ENCODE measurements at places on chromosomes 1 and 21.

DNA sequence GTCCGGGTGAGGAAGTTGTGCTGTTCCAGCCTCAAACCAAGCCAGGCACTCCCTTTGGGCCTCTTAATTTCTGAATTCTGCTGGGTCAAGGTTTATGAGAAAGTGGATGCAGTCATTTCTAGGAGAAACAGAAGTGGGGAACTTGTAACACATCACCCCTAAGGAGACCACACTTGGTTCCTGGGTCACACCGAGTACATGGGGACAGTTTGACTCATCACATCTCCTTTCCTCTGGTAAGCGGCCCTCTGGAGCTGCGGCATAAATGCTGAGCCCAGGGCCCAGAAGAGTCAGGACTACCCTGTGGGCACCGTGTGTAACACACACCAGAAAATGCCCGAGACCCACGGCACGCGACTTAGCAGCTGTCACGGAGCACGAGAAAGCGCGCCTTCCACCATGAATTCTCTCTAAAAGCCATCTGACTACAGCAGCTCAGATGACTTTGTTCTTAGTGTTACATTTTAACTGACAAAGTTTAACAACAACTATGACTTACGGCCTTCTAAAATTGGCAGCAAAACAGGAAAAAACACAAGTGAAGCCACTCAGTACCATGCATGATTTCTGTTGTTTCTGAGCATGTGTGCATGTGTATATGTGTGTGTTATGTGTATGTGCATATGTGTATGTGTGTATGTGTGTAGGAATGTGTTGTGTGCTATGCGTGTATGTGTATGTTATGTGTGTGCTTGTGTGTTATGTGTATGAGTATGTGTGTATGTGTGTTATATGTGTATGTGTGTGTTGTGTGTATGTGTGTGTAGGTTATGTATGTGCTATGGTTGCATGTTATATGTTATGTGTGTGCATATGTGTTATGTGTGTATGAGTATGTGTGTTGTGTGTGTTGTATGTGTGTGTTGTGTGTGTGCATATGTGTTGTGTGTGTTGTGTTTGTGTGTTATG, 50.8 kb downstream of the TOMM20 start:
- no peak for DNase-seq

DNA sequence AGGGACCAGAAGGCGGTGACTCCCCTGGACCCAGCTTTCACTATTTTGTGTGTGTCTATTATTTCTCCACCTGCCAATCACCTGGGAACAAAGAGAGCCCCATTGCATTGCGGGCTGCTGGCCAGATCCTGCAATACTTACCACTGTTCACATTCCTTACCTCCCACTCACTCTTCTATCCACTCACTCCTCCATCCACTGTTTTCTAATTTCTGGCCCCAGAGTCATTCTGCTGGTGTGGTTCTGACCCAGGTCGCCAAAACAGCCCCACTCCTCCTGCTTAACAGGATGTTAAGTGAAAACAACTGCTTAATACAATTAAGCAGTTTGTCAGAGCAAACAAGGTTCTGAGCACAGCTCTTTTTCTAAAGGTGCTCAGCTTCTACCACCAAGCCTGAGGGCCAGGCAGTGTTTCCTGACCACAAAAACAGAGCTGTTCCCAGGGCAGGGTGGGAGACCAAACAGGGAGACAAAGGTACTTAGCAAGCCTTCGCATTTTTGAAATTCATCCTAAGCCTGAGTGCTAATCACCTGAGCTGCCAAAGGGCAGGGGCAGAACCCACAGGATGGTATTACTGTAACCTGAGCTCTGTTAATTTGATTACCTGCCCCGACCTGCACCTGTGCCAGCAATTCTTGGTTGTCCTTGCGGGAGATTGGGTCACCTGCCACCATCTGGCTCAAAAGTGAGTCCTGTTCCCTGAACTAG, 38.5 kb upstream of the EFCAB14 start:
- no peak for DNase-seq

DNA sequence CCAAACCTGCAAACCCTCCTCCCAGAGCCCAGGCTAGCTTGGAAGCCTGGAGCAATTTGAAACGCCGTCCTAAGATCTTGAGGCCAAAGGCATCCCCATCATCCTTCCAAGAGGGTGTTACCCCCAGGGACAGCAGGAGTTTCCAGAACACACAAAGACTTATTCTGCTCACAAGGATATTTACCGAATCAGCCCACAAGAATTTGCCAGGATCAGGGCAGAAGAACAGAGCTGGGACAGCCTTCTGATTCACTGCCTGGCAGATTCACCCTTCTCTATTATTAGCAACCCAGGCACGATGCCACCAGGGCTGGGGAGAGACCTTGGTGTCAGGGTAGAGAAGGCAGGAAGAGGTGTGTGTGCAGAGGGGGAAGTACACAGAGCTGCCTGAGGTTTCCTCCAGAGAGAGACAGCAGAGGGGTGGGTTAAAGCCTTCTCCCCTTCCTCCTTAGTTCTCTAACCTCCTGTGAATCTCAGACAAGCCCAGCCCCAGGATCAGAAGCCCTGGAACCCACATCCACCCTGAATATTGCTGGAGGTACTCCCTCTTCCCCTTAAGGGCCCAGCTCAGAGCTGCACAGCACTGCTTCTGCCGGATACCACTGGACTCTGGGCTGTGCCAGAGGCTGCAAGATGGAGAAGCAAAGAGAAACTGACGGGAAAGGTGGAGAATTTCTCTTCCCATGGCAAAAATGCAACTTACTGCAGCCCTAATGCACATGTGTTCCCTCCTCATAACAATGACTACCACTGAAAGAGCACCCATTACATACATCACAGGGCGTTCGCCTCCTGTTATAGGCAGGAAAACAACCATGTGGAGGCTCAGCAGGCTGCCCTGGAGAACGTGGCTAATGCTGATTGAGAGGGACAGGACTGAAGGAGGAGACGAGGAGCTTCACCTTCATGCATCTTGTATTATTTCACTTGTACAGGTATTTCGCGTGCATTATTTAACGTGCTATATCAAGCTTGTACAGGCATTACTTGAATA, 61.8 kb downstream of the ITPKB start:
- peak; percentile 77 for DNase-seq

- DNase-seq, result no peak
Observed at GRCh38 chr1:64855557-64855956, 110.7 kb downstream of the RAVER2 start.

- no peak for DNase-seq
Observed at GRCh38 chr1:46450160-46450517, 39.5 kb upstream of the DMBX1 start.
